Activated CD8-positive, alpha-beta memory T cell treated with anti-CD3 and anti-CD28 coated beads for 4 hours (primary cell): ENCODE measurements at places on chromosomes 2 and 18.

DNA sequence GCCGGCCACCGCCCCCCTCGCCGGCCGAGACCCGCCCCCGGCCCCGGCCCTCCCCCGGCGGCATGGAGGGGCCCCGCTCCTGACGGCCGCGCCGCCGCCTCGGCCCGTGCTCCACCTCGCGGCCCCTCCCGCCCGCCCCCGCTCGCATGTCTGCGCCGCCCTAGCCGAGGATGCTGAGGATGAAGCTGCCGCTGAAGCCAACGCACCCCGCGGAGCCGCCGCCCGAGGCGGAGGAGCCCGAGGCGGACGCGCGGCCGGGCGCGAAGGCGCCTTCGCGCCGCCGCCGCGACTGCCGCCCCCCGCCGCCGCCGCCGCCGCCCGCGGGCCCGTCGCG is 397 bp downstream of the ZCCHC2 start:
- DNase-seq, result no peak

DNA sequence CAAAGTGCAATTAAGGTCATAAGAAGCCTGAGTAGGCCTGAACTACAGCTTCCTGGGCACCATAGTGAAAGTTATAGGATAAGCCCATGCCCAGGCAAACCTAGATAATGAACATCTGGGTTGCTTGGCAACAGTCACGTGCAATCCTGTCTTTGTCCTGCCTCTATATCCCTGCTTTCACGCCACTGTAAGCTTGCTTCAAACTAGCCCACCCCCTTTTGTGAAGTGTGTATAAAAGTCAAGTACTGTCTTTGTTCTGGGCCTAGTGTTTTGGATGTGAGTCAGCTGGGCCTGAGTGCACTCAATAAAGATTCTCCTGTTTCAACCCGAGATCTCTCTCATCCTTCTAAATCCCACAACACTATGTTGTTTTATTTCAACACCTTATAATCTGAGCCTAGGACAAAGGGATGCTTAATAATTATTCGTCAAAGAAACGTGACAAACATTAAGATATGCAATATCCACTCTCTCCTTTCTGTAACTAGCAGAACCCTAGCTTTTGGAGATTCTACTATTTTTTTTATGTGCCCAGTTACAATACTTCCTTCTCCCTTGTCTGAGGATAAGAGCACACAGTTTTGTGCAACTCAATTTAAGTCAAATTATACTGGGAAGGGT is 927.8 kb downstream of the SUCLG1 start:
- no peak for DNase-seq

- no peak for DNase-seq
Observed at GRCh38 chr2:229170171-229170570, 100.9 kb downstream of the PID1 start.

DNA sequence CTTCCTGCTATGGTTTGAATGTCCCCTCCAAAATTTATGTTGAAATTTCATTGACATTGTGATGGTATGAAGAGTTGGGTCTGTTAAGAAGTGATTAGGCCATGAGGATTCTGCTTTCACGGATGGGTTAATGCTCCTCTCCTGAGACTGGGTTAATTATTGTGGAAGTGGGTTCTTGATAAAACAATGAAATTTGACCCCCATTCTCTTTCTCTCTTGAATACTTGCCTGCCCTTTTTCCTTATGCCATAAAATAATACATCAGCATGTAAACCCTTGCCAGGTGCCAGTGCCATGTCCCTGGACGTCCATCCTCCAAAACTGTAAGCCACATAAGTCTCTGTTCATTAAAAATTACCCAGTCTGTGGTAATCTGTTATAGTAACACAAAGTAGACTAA is 352.8 kb downstream of the LRRTM4 start:
- no peak for DNase-seq

DNA sequence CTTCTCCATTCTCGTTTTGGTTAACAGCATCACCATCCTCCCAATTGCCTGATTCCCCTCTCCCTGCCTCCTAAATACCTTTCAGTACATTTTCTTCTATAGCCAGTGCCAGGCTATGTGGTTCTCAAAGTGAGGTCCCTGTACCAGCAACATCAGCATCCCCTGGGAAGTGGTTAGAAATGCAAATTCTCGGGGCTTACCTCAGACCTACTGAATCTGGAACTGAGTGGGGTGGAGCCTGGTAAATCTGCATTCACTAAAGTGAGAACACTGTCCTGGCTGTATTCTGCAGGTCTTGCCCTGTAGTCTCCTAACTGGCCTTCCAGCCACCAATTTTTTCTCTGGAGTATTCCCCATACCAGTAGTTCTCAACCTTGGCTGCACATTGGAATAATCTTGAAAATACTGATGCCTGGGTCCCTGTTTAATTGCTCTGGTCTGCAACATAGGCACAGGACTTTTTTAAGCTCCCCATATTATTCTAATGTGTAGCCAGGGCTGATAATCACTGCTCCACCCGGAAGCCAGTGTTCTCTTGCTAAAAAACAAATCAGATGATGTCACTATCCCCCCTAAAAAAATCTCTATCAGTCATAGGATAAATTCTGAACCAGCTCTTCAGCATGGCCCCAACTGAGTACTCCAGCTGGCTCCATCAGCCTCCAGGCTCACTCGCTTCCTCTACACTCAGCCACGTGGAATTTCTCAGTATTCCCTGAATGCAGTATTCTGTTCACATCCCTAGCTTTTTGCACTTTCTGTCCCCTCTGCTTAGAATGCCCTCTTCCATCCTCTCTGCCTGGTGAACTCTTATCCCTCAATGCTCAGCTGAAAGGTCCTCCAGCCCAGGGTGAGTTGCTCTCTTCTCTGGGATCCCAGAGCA is 98.4 kb downstream of the CDK15 start:
- DNase-seq, result no peak

GRCh38 chr2:187379869-187380268 is 68.2 kb downstream of the CALCRL start:
- no peak for DNase-seq

- DNase-seq, result no peak
Observed at GRCh38 chr2:106034325-106034724, 159.8 kb downstream of the UXS1 start.

- no peak for DNase-seq
Observed at GRCh38 chr2:190409616-190410015, 1.5 kb downstream of the MFSD6 start.

- DNase-seq, result no peak
Observed at GRCh38 chr2:162890690-162891311, 52.2 kb upstream of the KCNH7 start.

DNA sequence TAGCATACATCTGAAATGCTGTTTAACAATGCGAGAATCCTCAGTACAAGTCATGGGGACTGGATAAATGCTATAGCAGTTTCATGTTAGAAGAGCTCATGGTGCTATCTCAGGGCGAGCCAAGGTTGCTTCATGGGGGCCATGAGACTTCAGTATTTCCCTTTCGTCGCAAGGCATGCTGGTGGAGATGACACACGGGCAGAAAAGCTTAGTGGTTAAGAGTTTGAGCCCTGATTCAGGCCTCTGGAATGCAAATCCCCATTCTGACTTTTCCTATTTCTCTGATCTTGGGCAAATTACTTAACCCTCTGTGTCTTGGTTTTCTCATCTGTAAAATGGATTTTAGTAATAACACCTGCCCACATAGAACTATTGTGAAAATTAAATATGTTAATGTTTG is 57.4 kb upstream of the EPHA4 start:
- no peak for DNase-seq

DNA sequence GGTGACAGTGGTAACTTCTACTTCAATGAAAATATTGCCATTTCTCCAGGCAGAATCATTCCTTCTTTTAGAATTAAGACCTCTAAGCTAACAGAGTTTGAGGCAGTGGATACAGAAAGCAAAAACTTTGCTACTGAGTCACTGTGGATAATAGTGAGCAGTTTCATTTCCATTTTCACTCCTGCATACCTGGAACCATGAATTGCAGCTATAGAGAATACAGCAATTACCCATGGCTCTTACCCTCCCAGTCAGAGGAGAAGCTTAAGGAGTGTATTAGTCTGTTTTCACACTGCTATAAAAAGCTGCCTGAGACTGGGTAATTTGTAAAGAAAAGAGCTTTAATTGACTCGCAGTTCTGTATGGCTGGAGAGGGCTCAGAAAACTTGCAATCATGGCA is 531.4 kb upstream of the CNTNAP5 start:
- DNase-seq, result no peak

DNA sequence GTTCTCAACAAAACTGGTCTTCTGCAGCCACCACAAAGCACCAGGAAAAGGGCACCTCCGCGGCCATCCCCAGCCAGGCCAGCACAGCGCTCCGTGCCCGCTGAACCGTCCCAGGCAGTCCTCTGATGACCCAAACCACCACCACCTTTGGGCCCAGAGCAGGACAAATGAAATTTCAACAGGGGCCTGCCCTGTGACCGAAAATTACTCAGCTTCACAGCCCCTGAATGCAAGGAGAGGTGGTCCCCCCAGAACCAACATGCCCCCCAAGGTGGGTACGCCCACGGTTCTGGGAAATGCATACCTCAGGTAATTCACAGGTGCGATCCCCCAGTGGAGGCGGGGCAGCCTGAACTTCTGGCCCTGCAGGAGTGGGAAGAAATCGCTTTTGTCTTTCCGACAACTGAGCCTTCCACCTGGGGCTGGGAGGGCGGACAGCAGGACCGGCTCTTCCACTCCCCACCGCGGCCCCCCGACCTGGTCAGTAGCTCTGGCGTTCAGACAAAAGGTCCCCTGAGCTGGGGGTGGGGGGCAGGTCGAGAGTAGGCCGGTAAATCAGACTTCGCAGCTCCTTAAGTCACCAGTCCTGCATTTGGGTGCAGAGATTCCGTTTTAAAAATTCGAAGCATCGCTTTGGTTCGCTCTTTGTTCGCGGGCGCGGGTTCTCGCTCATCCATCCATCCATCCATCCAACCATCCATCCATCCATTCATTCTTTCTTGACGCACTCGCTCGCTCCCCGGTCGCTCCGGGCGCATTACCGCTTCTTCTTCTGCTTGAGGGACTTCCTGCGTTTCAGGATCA is 1.4 kb downstream of the ARL4C start:
- no peak for DNase-seq

- DNase-seq, result no peak
Observed at GRCh38 chr2:80348953-80349352, 44.4 kb upstream of the LRRTM1 start.
